ENCODE measurements at places on chromosomes 7 and 10.

DNA sequence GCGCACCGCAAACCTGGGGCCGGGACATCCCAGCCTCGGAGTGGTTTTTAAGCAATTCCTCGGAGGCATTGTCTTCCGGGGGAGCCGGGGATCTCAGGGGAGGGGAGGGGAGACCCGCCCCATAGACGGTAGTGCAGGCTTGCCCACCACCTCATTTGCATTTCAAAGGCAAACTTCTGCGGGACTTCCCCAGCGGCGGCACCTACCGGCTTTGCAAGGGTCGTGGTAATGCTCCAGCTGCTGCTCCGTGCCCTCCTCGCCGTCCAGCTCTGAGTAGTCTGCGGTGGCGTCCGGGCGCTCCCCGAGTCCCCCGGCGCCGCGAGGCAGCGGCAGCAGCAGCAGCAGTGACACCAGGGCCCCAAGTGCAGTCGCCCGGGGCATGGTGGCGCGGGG, 425 bp downstream of the TLL2 start:
- DNase-seq = no peak

DNA sequence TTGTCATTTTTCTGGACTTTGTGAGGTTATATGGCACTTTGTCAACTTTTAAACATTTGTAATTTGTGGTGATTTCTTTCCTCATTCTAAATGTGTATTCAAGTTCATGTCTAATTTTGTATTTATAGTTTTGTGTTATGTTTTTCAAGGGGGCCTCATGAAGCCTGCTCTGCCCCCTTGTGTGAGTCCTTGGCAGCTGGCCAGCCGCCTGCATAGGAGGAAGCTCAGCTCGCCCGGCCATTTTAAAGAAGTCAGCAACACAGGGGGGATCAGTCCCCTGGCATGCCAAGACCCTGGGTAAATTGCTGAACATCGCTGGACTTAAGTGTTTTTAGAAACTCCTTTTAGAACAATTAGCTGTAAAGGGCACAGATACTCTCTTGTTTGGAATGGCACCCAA, 123.0 kb downstream of the ANLN start:
- no peak for DNase-seq

GRCh38 chr10:43867667-43868565, 219.2 kb upstream of the ZNF32 start:
- DNase-seq = no peak

DNA sequence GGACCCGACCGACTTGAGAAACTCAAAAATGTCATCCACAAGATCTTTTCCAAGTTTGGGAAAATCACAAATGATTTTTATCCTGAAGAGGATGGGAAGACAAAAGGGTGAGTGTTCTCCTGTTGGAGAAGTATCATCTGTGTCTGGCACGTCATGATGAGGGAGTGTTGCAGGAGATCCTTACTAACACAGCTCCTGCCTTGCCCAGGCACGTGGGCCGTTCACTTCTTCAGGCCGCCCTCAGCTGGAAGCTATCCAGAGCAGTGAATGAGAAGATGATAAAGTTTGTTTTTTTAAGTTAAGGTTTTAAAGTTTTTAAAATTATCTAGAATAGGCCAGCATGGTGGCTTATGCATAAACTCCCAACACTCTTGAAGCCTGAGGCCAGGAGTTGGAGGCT, 6.2 kb downstream of the EIF3B start:
- no peak for DNase-seq

DNA sequence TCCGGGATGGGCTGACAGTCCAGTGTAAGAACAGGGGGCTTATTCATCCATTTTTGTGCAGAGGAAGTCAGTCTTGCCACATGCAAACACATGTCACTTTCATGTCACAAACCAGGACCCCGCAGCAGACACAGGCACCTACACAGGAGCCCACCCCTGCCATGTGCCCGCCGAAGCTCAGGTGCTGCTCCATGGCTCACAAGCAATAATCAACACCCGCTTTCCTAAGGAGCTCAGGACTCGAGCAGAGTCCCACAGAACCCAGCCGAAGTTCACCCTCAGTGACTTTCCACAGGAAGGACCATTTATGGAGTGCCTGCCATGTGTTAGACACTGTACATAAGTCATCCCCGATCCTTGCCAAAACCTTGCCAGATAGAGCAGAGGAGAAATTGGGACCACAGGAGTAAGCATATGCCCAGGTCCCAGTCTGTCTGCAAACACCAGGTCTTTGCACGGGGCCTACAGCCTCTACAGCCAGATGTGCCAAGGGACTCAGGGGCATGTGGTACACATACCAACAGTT, 99.4 kb downstream of the EBF3 start:
- DNase-seq = no peak

GRCh38 chr10:31599626-31600504, 280.8 kb downstream of the ZEB1 start:
- DNase-seq = no peak

GRCh38 chr10:132591166-132591971, 53.8 kb downstream of the INPP5A start:
- no peak for DNase-seq

DNA sequence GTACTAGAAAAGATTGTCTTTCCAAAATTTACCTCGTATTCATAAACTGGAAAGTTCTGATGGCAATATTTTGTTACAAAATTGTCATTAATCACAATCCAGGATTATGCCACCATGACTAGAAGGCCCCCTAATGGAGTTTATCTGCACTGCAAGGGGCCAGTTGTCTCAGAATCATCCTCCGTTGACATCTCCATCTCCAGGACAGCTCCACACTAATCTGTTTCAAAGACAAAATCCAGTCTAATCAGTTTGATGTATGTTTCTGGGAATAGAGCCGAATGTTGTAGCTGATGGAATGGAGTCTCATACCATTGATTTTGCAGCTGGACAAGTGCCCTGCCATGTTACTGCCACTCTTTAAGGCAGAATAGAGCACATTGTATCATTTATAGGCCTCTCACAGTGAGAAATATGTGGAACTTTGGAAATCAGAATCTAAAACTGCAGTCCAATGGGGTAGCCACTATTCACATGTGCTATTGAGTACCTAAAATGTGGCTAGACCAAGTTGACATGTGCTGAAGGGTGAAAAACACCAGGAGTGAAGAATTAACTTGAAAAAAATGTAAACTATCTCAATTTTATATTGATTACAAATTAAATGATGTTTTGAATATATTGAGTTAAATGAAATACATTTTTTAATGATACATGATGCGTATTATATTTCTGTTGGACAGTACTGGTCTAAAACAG, 38.3 kb upstream of the TOMM7 start:
- DNase-seq = no peak

- DNase-seq = no peak
Measured at GRCh38 chr10:116385994-116386809, 41.4 kb upstream of the PNLIPRP3 start.

DNA sequence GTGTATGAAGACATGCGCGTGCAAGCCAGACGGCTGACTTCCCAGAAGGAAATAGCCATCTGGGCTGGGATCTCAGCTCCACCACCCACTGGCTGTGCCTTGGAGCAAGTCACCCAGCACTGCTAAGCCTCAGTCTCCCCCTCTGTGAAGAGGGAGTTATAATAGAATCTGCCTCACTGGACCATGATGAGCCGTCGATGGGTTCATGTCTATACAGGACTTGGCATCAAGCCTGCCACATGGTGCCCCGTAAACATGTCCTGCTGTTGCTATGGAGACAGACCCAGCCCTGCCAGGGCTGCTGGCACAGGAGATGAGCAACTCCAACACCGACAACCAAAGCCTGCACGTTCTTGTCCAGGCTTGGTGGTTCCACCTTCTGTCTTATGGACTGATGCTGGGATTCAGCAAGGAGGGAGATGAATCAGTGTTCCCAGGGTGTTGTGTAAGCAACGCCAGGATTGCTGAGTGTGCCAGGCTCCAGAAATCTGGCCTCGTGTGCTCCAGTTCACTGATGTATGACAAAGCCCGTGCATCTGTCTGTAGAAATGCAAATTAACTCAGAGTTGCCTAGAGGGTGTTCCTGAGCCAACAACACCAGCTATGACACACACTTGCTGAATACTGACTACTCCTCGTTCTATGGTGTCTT, 5.6 kb downstream of the GPR15LG start:
- DNase-seq = no peak

- no peak for DNase-seq
Measured at GRCh38 chr10:82278401-82279182, 403.6 kb downstream of the NRG3 start.

GRCh38 chr10:103241262-103242011, 4.2 kb upstream of the RPEL1 start:
- no peak for DNase-seq

GRCh38 chr7:102395592-102395872, 631 bp upstream of the PRKRIP1 start:
- no peak for DNase-seq

- no peak for DNase-seq
Measured at GRCh38 chr10:24008164-24009091, 200.5 kb upstream of the KIAA1217 start.

DNA sequence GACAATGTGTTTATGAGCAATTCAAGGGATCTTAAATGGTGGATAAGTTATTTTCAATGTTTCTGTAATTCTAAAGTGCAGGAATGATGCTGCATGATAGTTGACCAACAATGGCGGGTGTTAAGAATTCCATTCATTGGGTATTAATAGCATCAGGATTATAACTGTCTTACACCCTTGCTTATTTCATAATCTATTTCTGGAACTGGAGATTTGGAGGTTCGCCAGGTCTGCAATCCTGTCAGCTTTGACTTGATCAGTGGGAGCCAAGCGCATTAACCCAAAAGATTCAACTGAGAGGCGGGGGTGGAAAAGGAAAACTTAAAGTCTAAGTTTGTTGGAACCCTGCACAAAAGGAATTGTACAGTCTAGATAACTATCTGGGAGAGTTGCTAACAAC, 114.9 kb upstream of the ZEB1 start:
- no peak for DNase-seq

- no peak for DNase-seq
Measured at GRCh38 chr10:84292502-84292901, 35.9 kb upstream of the CCSER2 start.

DNA sequence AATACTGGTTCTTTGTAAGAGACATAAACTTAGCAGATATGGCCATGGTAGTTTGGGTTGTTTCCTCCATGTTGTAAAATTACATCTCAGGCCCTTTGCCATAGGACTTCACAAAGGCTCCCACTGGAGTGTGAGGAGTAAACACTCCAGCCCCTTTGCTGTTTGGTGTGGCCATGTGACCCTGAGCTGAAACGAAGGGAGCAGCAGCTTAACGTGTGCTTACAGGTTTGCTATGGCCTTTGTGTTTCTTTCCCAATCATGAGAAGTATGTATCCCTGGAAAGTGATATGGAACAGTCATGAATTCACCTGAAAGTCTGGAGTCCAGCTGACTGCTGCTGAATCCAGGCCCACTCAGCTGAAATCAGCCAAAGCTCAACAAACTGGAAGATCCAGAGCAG, 23.8 kb upstream of the SFTPA1 start:
- no peak for DNase-seq
